ENCODE measurements at places on chromosomes 16 and 17.

DNA sequence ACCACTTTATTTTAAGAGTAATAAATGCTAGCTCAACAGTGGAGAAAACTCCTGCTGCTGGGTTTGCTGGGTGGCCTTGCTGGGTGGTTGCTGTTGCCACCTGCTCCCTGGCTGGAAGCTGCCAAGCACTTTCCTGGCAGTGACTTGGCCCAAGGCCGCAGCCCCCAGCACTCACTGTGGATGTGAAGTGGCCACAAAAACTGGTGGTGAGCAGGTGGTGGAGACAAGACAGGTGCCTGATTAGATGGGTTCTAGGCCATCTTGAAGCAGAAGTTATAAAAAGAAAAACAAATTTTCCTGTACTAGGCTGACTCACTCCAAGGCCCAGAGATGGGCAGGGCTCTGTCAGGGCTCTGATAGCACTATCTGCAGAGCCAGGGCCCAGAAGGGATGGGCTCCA lies 224.7 kb upstream of the NLRP1 start:
- DNase-seq: no peak

DNA sequence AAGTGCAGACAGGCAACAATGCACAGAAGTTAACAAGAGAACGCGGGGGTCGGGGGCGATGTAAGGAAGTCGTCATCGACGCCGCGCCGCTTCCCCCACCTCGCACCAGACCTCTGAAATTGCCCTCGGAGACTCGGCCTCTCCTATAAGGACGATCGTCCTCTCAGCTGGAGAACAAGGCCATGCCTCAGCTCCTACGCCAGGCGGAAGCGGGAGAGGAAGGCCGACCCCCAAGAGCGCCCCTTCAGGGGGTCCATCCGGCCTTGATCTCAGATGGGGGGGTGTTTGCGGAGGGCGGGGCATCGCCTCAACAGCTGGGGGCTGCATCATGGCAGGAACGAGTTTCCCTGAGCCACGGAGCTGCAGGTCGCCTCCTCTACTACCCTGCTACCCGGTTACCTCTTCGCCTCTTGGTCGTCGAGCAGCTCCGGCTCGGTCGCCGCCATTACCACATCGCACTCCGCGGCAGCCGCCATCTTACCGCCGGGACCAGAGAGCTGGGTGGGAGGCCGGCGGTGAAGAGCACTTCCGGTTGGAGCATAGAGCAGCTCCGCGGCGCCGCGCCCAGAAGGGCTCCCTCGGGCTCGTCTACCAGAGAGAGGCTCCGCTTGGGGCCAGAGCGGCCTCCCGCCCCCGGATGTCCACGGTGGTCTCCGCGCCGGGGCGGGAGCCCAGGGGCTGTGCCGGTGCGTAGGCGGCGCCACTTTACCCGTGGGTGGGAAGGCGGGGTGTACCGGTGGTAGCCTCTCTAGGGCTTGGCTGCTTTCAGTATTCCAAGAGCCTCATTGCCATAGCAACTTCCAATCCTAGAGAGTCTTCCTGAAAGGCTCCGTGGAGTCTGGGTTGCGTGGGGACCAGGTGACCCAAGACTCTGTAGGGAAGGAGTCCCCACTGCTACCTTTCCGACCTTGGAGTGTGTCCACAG lies at the start of gene DNAJC7:
Gene DNAJC7 (minus strand): TSS at position 499 of the 925 bp plus-strand sequence. CDS start 23 bp downstream, at position 476.
- peak; percentile 80 for DNase-seq

DNA sequence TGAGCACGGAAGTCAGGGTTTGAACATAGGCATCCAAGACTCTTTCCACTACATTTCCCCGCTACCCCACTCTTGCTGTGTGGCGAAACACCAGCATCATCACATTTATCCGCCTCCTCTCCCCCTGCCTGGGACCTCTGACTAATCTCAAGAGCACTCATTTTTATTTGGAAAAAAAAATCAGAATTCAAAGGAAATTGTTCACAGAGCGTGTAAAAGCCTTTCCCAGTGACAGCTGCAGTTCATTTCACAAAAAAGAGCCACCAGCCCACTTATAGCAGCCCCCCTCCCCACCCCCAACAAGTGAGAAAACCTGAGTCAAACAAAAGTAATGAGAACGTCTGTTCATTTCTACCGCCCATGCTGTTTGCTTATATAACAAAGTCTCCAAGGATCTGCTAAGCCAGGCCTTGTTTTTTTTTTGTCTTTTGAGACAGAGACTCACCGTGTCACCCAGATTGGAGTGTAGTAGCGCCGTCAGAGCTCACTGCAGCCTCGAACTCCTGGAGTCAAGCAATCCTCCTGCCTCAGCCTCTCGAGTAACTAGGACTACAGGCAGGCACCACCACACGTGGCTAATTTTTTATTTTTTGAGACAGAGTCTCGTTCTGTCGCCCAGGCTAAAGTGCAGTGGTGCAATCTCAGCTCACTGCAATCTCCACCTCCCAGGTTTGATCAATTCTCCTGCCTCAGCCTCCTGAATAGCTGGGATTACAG lies 48.3 kb upstream of the HAPSTR1 start:
- peak; percentile 84 for DNase-seq

DNA sequence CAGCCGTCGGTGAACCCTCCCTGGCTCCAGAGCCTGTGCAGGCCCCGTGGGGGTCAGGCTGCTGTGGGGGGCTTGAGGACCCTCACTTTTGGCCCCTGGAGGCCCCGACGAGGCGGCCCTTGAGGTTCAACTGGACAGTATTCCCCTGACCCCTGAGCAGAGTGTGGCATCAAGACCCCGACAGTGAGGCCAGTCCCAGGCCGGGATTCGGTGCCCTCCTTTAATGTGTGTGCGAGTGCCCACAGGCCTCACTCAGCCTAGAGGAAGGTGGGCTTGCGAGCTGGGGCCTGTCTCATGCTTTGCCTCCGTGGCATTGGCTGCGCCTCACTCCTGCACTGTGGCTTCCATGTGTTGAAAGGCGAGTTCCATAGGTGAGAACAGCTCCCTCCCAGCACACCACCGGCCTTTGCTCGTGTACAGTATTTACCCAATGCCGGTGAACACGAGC lies 94.5 kb downstream of the METRNL start:
- DNase-seq: no peak

DNA sequence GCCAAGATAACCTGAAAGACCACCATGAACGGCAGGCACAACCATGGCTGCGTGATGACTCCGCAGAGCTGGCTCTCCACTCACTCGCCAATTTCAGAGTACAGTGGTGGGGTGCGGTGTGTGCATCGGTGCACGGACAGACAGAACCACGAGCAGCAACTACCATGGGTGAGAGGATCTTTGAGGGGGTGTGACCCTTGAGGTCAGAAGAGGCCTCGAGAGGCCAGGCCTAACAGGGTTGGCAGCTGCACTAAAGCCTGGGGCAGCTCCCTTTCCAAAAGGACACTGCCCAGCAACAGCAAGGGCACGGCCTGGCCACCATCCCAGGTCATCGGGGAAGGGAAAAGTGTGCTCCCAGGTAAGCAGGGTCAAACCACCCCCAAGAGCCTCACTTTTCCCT lies 1.9 kb upstream of the ECI1 start:
- no peak for DNase-seq

DNA sequence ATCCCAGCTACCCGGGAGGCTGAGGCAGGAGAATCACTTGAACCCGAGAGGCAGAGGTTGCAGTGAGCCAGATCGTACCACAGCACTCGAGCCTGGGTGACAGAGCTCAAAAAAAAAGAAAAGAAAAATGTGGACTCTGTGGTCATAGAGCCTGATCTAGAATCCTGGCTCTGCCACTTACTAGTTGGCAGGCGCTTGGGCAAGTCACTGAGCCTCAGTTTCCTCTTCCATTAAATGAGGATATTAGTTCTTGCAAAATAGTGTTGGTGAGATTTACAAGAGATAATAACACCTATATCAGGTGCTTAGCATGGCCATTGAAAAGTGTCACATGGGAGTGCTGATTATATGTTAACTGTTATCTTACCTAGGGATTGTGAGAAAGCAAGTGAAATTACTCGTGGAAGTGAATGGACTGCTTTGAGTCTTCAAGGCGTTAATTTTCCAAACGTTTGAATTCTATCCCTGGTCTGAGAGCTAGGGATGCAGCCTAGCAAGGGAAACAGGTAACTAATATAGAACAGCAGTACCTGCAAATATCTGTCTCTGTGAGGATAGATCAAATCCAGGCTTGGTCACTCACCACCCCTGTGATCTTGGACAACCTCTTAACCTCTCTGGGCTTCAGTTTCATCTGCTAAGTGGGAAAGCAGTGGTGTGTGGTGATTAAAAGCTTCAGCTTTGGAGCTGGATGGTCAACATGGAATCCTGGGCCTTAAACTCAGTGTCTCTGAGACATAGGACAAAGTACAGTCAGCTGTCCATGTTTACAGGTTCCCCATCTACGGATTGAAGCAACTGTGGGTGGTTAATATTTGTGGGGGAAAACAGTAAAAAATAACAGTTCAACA lies 953 bp upstream of the NSMCE1 start:
- DNase-seq: no peak

- peak; percentile 67 for DNase-seq
Observed at GRCh38 chr16:11094075-11094856, 149.9 kb downstream of the CLEC16A start.

- DNase-seq: no peak
Observed at GRCh38 chr16:20850981-20851380, 44.7 kb downstream of the REXO5 start.

GRCh38 chr16:49857423-49858181 lies 1.7 kb upstream of the ZNF423 start:
- DNase-seq: peak; percentile 26

DNA sequence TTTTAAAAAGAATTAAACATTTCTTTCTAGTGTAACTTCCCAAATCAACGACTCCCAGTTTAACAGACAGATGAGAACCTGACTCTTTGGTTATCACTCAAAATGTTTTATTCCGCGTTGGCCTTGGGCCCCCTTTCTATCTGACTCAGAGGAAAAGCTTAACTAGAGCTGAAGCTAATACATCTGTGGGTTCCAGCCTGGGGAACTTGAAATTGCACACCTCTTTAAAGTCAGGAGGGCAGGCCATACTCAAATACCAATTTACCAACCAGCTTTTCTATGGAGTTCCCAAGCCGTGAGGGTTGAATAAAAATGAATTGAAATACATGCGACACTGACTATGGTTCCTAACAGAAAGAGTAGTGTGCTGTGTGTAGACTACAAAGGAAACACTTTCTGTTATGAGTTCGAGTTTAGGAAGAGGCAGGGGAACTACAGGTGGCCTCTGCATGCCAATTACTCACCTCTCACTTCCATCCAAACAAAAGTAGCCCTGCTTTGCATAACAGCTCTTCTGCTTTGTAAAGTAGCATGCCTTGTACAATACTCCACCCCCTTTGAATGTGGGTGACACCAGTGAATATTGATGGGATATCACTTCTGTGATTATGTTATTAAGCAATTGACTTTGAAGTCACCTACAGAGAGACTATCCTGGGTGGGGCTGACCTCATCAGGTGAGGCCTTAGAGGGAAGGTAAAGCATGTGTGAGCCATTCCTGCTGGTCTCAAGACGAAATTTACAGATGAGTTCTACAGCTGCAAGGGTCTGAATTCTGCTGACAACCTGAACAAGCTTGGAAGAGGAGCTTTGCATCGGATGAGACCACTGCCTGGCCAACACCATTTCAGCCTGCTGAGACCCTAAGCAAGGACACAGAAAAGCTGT lies 92.1 kb downstream of the WDR59 start:
- DNase-seq: no peak

DNA sequence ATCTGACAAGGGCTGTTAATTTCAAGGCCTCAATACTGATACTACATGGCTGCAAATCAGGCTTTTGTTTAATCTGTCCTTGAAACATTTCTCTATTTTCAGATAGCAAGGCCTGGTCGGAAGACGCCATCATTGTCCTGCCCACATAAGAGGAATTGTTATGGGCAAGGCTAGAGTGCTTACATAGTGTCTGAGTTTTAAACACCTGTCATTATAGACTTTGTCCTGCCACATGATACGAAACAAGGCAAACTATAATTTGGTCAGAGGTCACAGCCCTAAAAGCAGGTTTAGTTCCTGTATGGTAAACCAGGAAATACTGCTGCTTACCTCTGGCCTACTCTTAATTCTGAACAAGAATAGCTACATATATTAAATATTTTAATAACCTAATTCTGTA lies 104.4 kb downstream of the SSH2 start:
- DNase-seq: no peak

- no peak for DNase-seq
Observed at GRCh38 chr17:62076864-62077788, 12.0 kb upstream of the MED13 start.

DNA sequence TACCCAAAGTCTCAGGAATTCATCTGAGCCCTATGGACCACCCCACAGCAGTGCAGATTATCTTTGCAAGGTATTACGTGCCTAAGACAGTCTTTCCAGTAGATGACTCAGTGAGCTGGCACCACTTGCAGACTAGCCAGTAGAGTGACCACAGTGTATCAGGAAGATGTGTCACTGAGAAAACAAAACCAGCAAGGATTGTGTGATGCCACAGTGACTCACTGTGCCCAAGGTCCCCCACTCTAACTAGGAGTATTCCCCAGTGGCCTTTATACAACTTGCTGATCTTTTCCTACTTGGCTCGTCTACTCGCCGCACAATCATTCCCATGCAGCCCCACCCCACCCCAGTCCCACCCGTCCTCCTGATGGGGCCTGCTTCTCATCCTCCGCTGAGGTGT lies 26.8 kb upstream of the PRKCA start:
- peak; percentile 97 for DNase-seq

GRCh38 chr16:52914428-52914827 lies 138.3 kb downstream of the CHD9NB start:
- no peak for DNase-seq

- DNase-seq: no peak
Observed at GRCh38 chr17:48995304-48995973, 1.7 kb upstream of the IGF2BP1 start.

DNA sequence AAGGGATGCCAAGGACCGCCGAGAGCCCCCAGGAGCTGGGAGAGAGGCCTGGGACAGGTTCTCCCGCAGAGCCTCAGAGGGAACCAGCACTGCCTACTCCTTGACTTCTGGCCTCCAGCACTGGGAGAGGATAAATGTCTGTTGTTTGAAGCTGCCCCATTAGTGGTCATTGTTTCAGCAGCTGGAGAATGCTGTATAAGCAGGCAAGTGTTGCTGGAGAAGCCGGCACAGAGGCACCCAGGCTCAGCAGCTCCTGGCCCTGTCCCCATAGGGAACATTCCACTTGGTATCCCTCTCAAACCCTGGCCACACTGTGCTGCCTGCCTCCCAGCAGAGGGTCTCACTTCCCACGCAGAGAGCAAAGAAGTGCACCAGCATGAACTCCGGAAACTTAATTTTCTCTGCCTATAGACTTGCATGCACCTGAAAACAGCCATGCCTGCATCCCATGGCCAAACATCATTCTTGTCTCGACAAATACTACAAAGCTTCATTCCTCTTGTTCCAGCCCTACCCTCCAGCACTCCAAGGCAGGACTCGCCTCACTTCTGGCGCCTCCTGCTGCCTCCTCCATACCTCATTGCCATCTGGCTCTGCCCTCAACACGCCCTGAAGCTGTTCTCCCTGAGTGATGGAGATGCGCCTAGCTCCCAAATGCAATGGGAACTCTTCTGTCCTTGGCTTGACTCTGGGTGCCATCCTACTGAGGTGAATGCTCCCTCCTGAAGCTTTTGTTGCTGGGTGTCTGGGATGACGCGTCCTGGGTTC lies 88.1 kb downstream of the DNAH17 start:
- DNase-seq: no peak

DNA sequence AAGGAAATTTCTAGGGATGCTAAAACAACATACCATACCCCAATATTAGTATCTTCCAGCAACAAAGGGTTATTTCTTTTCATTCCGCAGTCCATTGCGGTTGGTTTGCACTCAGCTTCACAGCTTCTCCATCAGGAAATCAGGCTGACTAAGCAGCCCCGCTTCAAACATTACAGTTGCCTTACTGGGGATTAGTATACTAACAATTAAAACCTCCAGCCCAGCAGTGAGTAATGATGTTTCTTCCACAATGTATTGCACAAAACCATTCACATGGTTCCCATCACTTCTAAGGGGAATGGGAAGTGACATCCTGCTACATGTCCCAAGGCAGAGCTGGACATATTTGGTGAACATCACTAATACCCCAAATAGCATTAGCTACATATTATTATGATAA lies 1384.9 kb downstream of the CDH8 start:
- peak; percentile 9 for DNase-seq

Measured in astrocyte (in vitro differentiated cells and primary cell).